ENCODE measurements at places on chromosomes 3 and 15.
A peak's percentile ranks its signal among the peaks of the same experiment; 100 is the strongest.

DNA sequence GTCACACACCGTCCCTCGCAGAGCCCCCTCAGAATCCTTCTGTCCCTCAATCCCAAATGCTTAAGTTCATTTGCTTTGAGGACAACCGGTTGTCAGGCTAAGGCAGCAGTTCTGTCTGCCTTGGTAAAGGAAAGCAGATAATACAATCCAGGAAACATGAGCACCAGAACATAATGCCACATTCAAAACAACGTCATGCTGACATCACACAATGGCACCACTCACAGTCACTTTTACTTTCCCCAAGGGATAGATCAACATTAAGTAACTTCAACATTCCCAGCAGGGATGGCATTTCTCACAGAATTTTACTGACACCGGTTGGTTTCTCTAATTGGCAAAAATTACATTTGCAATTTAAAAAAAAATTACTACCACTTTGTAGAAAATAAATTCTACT lies 74.6 kb upstream of the PSMD6 start:
- no peak for DNase-seq

- DNase-seq = no peak
Observed at GRCh38 chr3:56806407-56806806, 4.7 kb upstream of the ARHGEF3 start.

DNA sequence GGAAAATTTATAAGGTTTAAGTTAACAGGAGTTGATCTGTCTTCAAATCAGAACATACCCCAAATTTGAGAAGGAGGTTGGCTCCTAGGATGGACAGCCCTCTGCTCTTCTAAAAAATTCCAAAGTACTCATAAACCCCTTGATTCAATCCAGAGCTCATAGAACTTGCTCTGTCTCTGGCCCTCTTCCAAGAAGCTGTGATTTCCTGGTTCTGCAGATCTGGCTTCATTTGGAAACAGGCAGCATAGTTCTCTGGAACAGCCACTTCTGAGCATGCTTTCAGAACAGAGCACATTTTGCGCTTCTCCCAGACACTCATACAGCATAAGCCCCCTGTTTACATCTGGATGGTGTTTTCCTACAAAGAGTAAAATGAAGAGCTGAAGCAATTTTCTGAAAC lies 96.7 kb downstream of the KBTBD8 start:
- no peak for DNase-seq

DNA sequence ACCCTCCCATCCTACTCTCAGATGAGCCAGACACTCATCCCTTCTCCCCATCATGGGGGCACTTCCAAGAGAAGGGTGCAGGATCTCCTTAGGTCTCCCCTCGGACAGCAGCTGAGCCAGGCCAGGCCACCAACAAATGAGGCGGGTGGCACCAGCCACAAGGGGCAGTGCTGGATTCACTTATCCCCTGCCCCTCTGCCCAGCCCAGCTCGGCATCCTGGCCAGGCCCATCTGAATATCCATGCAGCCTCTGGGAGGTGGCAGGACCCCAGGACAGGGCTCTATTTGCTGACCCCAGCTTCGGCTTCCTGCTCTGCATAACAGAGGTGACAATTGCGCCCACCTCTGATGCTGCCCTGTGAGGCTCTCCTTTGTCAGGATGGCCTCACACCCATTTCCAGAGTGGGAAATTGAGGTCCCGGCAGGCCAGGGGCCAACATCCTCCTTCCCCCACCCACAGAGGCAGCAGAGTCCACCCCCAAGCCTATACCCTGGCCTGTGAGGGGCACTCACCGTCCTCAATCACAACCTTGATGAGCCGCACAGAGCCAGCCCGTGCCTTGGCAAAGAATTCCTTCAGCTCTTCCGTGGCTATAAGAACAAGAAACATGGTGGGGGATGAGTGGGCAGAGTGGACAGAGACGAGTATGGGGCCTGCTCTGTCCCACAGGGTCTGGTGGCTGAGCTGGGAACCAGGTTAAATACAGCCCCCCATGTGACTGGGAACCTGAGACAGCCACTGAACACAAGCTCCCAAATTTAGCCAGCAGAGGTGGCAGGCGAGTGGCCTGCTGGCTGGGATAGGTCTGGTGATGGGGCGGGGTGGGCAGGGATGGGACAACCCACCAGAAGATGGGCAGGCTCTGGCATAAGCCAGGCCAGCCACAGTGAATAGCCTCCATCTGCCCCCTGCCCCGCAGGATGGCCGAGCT lies 4.2 kb downstream of the TWF2 start:
- peak; percentile 75 for DNase-seq

DNA sequence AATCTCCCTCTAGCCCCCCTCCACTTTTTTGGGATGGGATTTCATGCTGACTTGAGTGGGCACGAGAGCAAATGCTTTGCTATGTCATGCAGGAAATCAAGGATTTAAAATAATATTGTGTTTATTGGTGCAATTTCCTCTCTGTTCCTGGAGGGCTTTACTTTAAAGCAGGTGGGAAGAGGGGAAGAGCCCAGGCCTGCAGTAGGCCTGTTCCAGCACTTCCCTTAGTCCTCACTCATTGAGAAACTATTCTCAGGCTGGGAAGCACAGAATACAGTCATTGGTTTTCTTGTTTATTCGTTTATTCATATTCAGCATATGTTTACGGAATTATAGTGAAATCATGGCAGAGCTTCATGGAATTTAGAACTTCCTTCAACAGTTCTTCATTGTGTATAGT lies 41.7 kb upstream of the SPSB4 start:
- DNase-seq = no peak

DNA sequence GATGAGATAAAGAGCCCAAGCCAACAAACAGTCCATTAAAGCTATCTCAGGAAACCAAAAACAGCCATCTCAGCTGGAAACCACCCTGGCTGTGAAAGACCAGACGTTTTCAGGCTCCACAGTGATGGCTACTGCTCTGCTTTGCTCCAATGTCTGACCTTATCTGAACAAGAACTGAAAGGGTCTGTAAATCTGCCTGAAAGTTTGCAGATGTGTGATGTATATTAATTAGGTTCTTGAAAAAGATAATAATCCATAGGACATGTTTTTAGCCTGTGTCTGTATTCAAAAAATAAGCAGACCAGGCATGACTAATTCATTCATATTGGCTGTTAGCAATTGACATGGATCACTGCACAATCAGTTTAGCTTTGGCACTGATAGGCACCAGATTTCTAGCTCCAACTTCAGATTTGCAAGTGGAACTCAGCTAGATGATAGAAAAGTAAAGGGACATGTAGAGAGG lies 611.4 kb upstream of the NAALADL2 start:
- DNase-seq = no peak

GRCh38 chr3:59081071-59081470 lies 31.2 kb upstream of the CFAP20DC start:
- no peak for DNase-seq

GRCh38 chr3:181050738-181051137 lies 61.2 kb upstream of the DNAJC19 start:
- no peak for DNase-seq

GRCh38 chr15:33030315-33030714 lies 164.2 kb downstream of the FMN1 start:
- DNase-seq = no peak

GRCh38 chr3:26347150-26347549 lies 275.4 kb upstream of the LRRC3B start:
- DNase-seq = no peak

- DNase-seq = no peak
Observed at GRCh38 chr3:65466300-65466988, 572.3 kb downstream of the MAGI1 start.

DNA sequence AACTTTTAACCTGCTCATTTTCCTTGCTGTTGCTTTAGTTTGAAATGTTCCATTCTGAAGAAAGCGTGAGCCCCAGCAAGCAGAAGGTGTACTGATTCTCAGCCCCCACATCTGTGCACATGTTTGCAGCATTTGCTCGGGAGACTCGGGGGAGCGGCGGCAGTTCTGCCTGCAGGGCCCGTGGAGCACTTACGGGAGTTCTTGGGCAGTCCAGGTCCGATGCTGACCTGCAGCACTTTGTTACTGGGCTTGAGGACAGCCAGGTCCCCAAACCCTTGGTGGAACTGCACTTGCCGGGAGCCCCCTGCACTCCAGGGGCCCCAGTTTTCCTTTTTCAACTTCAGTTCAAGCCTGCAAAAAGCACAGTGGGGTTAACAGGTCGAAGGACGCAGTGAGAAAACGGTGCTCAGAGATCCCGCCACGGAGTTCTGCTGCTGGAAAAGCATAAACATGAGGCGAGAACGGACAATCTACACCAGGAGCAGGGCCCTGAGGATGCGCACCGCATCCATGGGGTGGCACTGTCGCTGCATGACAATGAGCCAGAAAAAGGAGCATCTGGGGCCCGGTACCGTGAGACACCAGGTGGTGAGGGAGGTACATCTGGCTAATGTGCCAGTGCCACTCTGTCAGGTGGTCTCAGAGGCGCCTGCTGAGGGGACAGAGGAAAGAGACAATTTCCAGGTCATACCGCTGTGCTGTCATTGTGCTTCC lies 45.6 kb upstream of the LDHAL6B start:
- DNase-seq = no peak

DNA sequence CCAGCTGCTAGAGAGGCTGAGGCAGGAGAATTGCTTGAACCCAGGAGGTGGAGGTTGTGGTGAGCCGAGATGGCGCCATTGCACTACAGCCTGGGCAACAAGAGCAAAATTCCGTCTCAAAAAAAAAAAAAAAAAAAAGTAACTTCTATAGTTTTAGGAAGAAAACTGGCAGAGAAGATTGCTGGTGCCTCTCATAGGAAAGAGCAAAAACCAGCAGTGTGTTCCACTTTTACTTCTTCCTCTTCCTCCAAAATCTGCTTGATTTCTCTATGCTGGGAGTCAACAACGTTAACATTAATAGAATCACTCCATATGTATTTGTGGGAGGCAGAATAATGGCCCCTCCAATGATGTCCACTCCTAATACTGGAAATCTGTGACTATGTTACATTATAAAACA lies 12.5 kb upstream of the NR1D2 start:
- no peak for DNase-seq

GRCh38 chr3:29531644-29532043 lies 250.8 kb downstream of the RBMS3 start:
- no peak for DNase-seq

DNA sequence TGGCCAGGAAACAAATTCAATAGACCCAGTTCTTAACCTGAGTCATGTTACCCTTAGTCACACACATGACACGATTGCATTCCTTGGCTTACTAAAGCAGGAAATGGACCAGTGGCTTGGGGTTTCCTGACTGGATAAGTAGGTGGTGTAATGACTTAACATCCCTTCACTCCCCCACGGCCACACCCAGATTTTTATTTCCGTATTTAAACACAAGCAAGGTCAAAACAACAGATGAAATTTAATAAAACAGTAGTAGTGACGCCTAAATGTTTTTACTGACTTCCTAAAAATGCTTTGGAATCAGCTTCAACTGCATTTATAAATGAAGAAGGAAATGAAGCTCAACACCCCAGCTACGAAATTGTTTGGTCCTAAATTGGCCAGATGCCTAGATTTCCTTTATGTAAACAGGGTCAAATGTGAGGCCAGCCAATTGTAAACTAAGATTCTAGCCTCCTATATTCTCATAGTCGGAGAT lies 324.3 kb downstream of the CHST2 start:
- no peak for DNase-seq

DNA sequence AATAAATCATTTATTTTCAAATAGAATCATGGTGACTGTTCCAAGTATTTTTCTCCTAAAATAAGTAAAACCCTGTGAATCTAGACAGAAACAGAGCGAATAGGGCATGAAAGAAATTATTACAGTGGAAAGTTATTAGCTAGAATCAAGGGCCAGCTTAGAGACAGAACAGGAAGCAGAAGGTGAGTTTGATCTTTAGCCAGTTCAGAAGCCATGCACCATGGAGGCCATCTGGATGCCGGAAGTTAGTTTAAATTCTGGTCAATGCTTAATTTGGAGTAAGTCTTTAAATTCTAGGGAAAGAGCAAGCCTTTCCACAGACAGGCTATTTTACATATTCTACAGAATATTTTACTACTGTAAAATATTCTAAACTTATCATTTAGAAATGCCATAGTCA lies 574.8 kb downstream of the CADM2 start:
- DNase-seq = no peak

DNA sequence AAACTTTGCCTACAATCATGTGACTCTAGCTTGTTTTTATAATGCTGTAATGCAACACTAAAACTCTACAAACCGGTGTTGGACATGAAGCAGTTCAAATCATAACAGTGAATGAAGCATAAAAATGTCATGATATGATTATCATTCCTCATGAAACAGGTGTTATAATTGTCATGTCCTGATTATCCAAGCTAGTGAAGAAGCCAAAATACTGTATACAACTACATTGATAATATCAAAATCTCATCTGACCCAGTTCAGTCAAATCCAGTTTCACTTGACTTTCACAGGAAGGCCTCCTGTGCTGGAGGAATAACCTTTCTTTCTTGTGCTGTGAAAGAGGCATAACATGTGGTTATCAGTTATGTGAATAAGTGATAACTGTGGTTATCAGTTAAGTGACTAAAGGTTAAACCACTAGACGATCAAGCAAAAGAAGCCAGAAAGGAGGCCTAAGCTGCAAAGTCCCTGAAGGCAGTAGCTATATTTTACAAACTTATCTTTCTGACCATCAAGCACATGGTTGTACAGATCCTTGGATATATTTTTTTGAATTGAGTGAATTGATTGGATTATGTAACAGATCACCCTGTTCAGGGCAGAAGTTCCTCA lies 296.4 kb downstream of the TUSC7 start:
- DNase-seq = no peak

- DNase-seq = no peak
Observed at GRCh38 chr15:62770111-62770660, 272.4 kb upstream of the TPM1 start.

DNA sequence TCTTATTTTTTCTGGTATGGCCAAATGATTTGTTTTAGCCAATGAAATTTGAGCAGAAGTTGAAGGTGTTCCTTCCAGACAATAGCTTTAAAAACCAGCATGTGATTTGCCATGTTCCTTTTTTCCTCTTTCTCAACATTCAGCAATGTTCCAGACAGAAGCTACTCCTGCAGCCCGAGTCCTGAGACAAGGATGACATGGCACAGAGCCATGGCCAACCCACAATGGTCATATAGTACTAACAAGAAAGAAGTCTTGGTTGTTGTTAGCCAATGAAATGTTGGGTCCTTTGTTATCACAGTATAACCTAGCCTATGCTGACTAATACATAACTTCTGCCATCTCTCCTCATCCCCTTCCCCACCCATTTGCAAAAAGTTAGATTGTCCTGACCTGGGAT lies 211.1 kb upstream of the STT3B start:
- DNase-seq = no peak

DNA sequence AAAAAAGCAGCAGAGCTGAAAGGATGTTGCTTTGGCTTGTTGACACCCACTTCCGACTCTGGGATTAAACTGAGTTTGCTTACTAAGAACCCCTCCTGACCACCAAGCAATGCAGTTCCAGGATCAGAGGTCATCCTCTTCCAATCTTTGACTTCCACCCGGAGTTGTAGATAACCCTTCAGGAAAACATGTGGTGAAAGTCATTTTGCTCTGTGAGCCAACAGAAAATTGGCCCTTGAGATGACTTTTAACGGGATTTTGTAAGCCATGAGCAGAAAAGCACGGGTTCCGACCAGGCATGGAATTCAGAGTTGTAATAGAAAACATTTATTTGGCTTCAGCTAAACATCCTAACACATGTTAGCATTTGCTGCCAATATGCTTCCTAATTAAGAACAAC lies 171.6 kb upstream of the NR2F2 start:
- DNase-seq = no peak

GRCh38 chr3:66396161-66396760 lies 104.6 kb downstream of the LRIG1 start:
- no peak for DNase-seq

GRCh38 chr3:112531358-112531781 lies 30.4 kb downstream of the ATG3 start:
- DNase-seq = no peak
